NAMALWA (cell line): ENCODE measurements at places on chromosomes 4 and X.

GRCh38 chr4:153790962-153791551, 2.2 kb upstream of the SFRP2 start:
- no peak for DNase-seq

- no peak for DNase-seq
Observed at GRCh38 chrX:47214435-47215077, 3.9 kb upstream of the CDK16 start.

DNA sequence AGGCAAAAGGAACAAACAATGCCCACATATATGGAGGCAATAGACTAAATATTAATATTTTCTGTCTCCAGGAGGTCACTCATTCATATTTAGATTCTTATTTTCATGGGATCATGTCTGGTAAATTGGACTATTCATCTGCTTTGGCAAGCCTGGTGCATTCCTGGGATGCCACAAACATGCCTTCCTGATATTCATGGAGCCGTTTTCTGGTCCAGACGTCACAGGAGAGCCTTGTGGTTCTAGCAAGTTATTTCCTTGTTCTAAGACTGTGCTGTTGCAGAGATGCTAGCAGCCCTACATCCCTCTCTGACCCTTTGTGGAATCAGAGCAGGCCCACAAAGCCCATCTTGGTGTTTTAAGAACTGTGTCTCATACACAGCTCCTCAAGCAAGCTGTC, 16.1 kb upstream of the EXOSC9 start:
- no peak for DNase-seq

- no peak for DNase-seq
Observed at GRCh38 chr4:153259661-153260060, 55.4 kb downstream of the TRIM2 start.

DNA sequence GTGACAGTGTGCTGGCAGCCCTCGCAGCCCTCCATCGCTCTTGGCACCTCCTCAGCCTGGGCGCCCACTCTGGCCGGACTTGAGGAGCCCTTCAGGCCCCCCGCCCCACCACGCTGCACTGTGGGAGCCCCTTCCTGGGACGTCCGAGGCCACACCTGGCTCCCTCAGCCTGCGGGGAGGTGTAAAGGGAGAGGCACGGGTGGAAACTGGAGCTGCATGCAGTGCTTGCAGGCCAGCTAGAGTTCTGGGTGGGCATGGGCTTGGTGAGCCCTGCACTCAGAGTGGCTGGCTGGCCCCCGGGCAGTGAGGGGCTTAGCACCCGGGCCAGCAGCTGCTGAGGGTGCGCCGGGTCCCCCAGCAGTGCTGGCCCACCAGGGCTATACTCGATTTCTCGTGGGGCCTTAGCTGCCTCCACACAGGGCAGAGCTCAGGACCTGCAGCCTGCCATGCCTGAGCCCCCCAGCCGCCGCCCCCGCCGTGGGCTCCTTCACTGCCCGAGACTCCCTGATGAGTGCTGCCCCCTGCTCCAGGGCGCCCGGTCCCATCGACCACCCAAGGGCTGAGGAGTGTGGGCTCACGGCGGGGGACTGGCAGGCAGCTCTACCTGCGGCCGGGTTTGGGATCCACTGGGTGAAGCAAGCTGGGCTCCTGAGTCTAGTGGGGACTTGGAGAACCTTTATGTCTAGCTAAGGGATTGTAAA, 1672.7 kb upstream of the PCDH7 start:
- DNase-seq: no peak

DNA sequence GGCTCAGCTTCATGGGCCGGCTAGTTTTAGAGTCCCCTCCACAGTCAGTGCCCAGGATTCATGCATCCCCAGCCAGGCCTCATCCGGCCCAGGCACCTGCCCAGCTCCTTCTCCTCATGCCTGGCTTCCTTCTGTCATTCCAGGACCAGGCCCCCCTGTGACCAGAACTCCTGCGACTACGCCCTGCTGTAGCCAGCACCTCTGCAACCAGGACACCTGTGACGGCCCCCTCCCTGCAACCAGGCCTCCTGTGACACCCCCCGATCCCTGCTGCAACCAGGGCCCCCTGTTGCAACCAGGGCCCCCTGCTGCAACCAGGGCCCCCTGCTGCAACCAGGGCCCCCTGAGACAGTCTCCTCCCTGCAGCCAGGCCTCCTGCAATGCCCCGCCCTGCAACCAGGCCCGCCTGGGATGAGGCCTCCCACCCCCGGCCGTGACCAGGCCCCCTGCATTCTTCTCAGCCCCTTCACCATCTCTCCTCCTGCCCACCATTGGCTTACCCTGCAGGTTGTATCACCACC, 46.8 kb downstream of the HTRA3 start:
- DNase-seq: no peak

DNA sequence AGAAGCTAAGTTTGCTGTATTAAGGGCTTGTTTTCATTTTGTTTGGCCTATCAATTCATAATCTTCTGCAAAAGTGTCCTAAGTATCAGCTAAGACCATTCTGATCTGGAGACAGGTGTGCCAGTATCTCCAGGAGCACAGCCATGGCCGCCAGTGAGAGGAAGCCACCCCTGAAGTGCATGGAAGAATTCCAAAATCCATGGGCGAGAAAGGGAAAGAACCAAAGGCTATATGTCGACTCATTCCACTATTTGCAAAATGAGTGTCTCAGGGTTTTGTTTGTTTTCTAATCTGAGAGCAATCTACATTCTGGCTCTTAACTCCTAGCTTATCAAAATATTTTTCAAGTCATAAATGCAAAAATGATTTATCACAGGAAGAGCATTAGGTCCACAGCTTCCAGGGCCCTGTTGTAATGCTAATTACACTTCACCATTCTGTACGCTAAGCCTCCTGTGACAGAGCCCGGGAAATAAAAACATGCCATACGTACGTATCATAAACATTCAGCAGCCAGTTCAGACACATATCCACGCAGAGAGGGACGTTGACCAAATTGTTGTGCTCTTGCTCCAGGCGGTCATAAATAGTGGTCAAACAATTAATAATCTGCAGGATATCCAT, 137.3 kb upstream of the FTHL17 start:
- no peak for DNase-seq

DNA sequence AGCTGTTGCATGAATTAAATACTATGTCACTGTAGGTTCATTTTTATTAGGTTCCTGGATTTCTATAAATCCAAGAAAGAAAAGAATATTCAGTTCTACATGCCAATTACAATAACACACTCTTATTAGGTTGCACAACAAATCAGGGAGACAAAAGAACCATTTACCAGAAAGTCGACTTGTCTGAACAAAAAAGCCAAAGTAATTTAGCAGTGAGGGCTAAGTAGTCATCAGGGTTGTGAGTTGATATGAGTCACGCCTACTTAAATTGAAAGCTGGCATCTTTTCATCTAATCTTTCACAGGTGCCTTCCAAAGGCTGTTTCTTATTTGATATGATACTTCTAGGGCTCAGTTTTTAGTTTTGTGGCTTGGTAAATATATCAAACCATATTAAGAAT, 25.4 kb upstream of the GNRHR start:
- DNase-seq: no peak
